ENCODE measurements at places on chromosomes 12 and 14.
A peak's percentile ranks its signal among the peaks of the same experiment; 100 is the strongest.

GRCh38 chr14:21001218-21001617 is 2.1 kb downstream of the SLC39A2 start:
- no peak for DNase-seq

GRCh38 chr12:102374190-102374589 is 106.2 kb downstream of the IGF1 start:
- no peak for DNase-seq

GRCh38 chr14:68576496-68577244 is 216.2 kb downstream of the ZFP36L1 start:
- no peak for DNase-seq

DNA sequence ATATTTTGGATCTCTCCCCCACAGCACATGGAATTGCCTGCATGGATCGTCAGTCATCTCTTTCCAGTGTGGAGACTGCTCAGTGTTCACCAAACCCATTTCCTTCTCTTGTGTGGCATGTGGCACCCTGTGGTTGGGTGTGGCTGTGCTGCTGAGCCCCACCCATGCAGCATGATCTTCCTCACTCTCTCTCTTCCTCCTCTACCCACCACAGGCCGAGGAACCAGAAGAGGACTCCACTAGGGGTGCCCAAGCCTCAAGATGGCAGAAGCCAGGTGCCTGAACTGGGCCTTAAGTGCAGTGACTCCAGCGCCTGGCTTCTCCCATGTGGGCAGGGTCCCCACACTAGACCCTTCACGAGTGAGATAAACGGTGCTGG is 66.8 kb upstream of the GPR68 start:
- DNase-seq: peak; percentile 27

GRCh38 chr14:64478634-64479250 is 13.4 kb downstream of the AKAP5 start:
- DNase-seq: peak; percentile 62

GRCh38 chr12:117313926-117314325 is 47.5 kb downstream of the NOS1 start:
- DNase-seq: no peak

DNA sequence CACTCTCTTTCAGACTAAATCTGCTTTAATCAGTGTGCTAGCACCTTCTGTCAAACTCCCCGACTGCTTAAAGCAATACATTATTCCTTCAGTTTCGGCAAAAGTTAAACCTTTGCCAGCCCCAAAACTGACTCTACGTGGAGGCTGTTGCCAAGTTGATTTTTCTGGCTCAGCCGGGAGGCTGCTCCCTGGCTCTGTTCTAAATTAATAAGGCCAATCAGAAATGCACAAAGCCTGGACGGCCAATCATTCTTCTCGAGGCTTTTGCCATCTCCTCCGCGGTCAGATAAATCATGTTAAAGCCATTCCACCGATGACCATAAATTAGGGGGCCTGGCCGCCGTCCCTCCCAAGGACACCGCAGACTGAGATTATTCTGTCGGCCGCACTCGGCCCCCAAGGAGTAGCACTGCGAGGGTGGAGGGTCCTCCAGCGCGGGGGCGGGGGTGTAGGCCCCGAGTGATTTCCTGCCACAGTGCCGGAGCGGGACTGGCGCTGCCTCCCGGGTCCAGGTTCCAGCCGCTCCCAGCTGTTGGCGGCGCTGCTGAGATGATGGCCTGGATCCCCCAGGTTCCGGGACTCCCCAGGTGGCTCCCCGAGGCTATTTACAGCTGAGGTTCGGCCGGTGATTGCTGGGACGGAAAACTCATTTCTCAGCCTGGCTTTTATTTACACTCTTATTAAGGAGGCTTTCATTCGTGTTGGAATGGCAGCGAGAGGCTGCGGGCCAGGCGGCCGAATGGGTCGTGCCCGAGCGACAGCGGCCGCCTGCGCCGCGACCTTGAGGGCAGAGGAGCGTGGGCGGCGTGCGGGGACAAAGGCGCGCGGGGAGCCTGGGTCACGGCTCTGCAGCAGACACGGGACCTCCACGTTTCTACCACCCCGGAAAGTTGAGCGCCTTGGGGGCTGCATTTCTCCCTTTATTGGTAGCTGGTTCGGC is 165.1 kb downstream of the MON2 start:
- peak; percentile 13 for DNase-seq

DNA sequence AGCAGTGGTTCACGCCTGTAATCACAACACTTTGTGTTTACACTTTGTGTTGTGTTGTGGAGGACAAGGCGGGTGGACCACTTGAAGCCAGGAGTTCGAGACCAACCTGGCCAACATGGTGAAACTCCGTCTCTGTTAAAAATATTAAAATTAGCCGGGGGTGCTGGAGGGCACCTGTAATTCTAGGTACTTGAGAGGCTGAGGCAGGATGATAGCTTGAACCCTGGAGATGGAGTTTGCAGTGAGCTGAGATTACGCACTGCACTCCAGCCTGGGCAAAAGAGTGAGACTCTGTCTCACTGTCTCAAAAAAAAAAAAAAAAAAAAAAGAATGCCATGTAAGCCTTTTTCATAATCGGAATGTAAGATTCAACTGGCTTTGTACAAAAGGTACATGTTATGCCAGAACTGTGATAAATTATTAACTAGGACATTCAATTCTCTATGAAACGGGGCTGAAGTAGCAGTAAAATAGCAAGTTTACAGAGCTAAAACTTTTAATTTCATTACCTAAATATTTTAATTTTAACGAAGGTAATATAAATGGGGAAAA is 13.9 kb upstream of the PITPNM2 start:
- no peak for DNase-seq
